Stimulated activated CD8-positive, alpha-beta memory T cell treated with anti-CD3 and anti-CD28 coated beads, Interleukin-4, amount 100 ng/mL, for 4 hours (primary cell): ENCODE measurements at places on chromosomes 1 and 21.

- DNase-seq: no peak
Measured at GRCh38 chr1:214066936-214067335, 79.2 kb downstream of the PROX1 start.

DNA sequence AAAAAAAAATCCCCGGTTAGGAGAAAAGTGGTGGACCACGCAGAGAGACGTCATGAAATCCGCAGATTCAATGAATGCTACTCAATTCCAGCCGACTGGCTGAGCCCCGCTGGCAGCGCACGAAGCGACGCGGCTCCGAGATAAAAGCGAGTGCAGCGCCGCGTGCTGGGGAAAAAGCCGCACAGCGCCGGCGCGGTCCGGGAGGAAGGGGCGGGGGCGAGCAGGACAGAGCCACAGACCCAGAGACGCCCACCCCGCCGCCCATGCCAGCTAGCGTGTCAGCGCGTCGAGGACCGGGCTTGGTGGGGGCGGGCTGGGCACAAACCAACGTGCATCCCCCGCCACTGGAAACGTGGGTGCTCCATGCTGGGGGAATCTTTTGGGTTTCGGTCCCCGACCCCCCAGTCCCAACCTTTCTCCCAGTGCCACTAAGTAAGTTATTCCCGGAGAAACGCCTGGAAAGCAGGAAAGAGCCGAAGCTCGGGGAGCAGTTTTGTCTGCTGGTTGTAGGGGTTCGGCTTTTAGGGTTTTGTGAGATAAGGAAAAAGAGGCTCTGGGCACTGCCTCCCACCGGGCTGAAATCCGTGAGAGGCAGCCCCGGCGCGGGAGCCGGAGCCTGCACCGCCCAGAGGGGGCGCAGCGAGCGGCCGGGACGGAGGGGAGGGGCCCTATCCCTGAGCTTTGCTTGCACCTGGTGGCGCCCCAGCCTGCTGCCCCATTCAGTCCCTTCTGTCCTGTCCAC is at the start of gene KCNJ6:
KCNJ6 (minus strand) TSS at position 148 of the 742 bp plus-strand sequence. CDS start 75,775 bp downstream, outside the sequence.
- no peak for DNase-seq

- DNase-seq: no peak
Measured at GRCh38 chr1:212556822-212557549, 51.6 kb upstream of the ATF3 start.

DNA sequence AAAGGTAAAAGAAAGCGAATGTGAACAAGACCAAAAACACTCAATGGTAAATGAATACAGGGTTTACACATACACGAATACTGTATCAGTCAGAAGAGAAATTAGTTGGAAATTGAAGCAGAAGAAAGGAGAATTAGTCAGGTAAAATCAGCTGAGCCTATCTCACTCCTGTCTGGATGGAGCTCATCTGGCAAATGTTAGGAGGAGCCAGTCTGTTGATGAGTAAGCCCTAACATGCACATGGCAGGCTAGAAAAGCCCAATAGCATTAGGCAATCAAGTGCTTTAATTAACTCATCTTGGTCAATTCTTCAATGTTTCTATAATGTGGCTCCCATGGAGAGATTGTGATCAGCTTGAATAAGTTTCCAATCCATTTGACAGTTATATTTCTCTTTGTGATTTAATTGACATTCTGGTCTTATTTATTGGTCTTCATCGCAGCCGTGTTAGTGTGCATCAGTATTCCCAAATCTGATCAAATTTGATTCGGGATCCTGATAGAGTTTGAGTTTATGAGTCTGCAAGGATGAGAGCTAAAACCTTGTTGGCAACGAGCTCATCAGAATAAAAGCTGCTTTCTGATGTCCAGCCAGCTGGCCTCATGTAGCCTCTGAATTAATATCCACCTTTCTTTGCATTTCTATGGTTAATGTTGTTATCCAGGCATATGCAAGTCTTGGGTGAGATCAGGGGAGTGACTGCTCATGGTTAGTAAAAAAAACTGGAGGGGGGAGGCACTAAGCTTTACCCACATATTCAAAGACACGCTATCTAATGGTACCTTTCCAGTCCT is 22.1 kb upstream of the KCNA10 start:
- DNase-seq: no peak

DNA sequence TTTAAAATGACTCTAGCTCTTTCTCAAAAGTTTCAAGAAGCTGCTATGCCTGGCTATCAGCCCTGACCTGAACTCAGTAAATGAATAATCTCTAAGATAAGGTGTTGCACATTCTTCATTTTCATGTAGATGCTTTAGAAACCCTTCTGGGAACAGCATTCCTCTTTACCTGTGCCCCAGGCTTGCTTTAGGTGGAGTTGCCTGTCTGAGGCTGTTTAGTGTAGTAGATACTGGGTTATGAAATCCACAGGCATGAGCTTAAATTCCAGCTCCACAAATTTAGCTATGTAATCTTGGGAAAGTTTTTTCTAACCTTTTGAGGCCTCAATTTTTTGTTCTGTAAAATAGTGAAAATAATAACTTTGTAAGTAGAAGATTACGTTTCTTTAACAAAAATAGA is 41.6 kb downstream of the ATP6V1G3 start:
- no peak for DNase-seq

DNA sequence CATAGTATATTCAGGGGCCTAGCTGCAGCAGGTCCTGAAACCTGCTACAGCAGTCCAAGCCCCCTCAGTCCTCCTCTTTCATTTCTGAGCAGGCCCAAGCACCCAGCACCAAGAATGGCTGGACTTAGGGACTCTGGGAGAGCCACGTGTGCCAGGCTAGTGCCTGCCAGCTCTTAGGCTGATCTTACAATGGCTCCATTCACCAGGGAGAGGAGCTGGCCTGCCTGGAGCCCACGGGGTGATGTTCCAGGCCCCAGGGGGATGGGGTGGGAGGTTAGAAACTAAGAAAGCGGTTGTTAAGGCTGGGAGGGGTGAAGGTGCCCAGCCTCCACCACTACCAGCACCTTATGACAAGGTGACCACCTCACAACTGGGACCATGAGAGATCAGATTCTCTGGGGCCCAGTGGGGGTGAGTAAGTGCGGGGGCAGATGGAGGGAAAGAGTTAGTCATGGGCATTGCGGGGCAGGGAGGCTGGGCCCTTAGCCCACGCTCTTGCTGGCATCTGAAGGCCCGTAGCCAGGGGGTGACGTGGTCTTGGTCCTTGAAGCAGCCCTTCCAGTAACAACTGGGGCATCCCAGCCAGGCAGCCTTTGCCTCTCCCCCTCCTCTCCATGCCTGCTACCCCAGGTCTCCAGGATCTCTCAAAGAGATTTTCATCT is 30.3 kb upstream of the CLIC4 start:
- no peak for DNase-seq

DNA sequence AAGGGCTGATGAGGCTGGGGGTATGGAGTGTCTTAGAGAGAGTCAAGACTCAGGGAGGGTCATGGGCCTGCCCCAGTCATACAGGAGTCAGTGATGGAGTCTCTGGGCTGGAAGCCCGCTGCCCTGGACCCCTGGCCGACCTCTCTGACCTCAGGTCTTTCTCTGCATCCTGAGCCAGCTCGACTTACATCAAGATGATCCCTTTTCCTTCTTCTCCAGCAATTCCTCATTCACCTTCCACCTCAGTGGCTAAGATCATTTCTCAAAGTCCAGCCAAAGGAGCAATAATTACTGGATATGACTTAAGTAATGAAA is 308.6 kb downstream of the MATN1 start:
- no peak for DNase-seq

- DNase-seq: no peak
Measured at GRCh38 chr1:44536357-44537209, 131.5 kb downstream of the RNF220 start.

DNA sequence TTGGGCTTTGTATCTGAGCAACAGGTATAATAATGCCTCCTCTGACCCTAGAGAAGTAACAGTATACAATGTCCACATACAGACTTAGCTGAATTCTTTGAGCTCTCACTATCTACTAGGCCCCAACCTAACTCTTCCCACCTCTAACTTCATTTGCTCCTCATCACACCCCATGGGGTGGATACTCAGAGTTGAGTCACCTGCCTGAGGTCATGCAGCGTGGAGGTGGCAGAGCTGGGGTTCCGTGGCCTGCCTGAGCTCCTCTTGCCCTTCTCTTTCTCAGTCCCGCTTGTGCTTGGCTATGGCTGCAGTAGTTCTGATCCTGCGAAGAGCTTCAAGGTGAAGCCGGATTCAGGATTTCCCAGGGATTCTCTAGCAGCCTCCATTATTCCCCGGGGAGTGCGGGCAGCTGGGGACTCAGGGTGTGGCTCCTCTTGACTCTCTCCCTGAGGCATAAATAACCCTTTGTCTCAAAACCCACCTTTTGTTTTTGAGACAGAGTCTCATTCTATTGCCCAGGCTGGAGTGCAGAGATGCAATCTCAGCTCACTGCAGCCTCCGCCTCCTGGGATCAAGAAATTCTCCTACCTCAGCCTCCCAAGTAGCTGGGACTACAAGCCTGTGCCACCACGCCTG is 29.9 kb upstream of the ACTL8 start:
- no peak for DNase-seq

GRCh38 chr1:147627435-147628110 is 42.8 kb downstream of the ACP6 start:
- no peak for DNase-seq

- DNase-seq: no peak
Measured at GRCh38 chr1:212586206-212587015, 22.1 kb upstream of the ATF3 start.

DNA sequence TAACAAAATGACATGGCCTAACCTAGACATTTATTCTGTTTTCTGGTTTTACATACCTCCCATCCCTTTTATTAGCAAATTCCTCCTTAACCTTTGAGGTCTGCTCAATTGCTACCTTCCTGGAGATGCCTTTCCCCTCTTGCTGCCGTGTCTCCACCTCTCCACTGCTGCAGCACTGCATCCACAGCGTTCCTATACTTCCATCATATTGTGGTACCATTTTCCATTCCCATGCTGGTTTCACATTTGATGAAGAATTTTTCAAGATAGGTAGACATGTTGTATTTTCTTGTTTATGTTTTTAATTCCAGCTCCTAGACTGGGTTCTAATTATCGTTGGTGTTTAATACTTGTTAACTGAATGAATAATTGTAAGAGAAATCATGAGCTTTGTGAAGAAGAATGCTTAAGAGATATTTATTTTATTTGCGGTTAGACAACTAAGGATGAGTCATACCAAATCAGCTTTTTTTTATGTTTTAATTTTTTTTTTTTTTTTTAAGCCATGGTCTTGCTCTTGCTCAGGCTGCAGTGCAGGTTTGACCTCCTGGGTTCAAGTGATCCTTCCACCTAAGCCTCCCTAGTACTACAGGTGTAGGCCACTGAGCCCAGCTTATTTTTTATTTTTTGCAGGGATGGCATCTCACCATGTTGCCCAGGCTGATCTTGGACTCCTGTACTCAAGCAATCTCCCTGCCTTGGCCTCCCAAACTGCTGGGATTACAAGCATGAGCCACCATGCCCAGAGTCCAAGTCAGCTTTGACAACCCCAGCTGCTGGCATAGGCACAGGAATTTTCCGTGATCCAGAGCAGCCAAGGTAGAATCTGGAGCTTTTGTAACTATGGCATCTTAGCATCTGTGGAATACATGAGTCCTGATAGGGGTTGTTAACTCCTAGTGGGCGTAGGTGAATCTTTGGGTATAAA is 44.0 kb downstream of the ATP6V1G3 start:
- no peak for DNase-seq

- DNase-seq: peak; percentile 83
Measured at GRCh38 chr1:203326830-203327683, 21.7 kb downstream of the BTG2 start.

GRCh38 chr1:214476229-214476985 is 75.0 kb downstream of the PTPN14 start:
- no peak for DNase-seq

DNA sequence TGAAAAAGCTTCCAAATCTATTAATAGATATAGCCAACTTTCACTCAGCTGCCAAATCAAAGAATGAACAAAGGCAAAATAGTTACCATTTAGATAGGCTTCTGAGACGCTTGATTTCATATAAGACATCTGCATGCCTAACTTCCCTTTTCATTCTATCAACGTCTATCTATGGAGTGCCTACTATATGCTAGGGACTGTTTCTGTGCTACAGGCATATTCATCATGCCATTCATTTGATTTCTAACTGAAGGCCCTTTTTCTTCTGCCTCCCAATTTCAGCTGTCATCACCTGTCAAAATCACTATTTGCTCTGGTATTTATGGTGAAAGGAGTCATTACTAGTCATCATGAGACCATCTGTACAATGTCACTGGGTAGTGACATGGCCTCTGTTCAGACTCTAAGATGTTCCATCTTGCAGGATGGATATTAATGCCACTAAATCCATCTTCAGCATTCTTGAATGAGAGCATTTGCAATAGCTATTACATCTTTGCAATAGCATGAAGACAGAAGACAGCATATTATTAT is 4.3 kb upstream of the KRTAP13-1 start:
- DNase-seq: no peak

DNA sequence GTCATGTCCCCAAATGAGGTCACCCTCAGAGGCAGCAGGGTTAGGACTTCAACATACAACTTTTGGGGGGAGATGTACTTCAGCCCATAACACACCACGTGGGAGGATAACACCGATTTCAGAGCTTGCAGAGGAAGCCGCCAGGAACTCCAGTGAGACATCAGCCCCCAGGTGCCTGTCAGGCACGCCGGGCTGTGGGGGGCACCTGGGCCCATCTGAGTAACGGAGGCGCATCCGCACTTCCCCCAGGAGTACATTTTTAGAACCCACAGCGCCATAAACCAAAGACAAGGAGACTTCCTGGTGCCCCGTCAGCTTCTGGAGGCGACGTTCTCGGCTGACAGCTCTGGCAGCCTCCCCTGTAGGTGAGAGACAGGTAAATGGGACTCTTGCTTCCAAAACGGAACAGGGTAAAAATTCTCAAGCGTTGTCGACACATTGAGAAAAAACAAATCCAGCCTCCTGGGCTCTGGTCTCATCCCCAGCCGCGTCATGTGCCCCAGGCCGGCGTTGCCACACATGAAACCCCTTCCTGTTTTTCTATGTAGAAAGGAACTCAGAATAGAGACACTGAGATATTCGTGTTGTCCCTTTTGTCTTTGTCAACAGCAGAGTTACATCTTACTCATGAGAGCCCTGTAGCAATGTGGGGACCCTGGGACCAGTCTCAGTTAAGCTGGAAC is 93.3 kb downstream of the PDE9A start:
- DNase-seq: peak; percentile 4

DNA sequence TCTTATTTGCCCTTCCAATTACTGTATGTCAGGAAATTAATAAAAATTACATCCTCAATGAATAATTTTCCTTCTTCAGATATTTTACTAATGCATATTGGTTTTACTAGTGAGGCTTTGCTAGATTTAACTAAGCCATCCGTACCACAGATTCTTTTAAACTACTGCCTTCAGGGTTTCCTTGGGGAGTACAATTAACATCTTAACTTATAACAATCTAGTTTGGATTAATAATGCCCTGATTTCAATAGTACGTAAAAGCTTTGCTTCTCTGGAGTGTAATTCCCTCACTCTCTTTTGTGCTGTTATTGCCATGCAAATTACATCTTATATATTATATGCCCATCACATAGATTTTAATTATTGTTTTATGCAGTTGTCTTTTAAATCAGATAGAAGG is 24.3 kb upstream of the F3 start:
- no peak for DNase-seq

DNA sequence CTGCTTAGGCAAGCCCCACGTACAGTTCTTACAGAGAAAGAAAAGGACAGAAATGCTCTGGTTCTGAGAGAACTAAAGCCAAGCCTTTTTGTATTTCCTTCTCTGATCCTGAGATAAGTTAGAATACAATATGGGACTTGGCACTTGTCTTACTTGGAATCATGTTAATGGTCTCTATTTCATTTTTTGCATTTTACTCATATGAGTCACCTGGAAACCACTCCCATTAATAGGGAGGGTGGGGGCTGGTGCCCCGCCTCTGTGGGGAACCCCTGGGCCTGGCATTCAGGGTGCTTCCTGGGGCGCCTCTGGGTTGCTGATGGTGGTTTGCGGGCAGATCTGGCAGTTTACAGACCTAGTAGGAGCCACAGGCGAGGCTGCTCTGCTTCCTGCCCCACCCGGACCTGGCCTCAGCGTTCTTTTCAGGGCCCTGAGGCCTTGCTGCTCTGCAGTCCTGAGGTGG is 26.7 kb downstream of the TSPAN2 start:
- DNase-seq: peak; percentile 79
